T-cell (primary cell): ENCODE measurements at places on chromosomes 16 and 17.

DNA sequence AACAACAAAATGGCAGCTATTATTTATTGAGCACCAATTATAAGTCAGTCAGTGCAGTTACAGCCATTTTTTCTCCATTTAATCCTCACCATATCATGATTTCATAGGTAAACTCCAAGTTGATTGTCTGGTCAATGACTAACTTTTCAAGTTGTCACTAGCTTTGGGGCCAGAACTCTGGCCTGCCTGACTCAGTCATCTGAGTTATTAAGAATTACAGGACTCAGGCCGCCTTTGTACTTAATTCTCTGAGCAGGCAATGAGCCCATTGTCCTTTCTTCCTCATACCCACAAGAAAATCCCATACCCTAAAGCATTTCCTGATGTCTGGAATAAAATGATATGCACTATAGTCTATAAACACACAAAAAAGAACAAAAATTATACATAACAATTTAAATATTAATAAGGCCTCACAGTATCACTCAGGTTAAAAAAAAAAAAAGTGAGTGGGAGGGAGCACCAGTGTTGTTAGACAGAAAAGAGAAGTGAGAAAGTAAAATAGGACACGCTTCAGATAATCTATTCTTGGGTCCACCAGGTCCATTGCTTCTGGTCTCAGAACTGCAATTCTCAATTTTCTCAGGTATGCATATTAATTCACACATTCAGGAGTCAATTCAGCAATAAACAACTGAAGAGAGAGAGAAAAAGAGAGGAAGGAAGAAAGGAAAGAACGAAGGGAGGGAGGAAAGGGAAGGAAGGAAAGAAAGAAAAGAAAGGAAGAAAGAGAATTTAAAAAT is 70.2 kb downstream of the SPAG9 start:
- DNase-seq: no peak

- DNase-seq: no peak
These were observed 71.8 kb downstream of the LMF1 start for GRCh38 chr16:898761-899682.

- no peak for DNase-seq
These were observed 23.3 kb downstream of the FAM83G start for GRCh38 chr17:18981335-18981641.

DNA sequence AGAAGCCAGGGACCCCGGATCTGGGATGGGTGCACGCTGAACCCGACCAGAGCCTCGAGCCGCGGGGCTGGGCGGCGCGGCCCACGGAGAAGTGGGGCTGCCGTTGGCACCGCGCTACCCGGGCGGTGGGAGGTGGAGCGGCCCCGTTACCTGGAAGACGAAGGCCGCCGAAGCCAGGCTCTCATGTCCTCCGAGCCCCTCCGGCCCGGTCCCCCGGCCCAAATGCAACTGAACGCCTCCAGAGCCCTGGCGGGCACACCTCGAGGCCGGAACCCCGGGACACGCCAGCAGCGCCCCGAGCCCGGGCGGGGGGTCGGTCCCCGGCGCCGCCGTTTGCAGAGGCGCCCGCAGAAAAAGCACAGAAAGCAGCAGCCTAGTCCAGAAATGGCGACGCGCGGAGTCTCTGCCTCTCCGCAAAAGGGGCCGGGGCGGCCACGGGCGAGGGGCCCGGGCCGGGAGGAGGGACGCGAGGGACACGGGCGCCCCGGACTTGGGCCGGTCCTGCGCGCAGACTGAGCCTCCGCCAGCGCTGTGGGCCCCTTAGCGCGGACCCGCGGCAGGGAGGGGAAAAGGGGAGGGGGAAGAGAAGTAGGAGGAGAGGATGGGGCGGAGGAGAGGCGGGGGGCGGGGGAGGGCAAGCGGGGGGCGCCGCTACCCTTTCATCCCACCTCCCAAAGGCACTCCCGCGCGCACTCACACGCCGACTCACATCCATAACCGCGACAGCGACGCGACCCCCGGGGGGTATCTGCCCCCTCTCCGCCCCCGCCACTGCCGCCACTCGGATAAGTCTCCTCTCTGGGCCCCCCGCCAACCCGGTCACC is 1.4 kb downstream of the AXIN2 start:
- no peak for DNase-seq

DNA sequence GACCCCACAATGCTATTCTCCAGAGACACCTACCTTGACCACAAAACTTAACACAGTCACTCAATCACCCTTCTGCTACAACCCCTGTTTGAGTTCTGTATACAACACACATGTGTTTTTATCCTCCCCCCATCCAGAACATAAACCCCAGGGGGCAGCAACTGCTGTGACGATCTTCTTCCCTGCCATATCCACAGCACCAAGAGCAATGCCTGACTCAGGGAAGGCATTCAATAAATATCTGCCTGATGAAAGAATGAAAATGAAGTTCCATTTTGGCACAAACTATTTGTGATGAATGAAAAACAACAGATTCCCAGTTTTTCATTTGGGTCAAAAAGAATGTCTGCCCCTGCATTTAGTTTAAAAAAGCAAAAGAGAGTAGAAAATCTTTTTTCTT is 27.0 kb downstream of the ASIC2 start:
- DNase-seq: no peak

DNA sequence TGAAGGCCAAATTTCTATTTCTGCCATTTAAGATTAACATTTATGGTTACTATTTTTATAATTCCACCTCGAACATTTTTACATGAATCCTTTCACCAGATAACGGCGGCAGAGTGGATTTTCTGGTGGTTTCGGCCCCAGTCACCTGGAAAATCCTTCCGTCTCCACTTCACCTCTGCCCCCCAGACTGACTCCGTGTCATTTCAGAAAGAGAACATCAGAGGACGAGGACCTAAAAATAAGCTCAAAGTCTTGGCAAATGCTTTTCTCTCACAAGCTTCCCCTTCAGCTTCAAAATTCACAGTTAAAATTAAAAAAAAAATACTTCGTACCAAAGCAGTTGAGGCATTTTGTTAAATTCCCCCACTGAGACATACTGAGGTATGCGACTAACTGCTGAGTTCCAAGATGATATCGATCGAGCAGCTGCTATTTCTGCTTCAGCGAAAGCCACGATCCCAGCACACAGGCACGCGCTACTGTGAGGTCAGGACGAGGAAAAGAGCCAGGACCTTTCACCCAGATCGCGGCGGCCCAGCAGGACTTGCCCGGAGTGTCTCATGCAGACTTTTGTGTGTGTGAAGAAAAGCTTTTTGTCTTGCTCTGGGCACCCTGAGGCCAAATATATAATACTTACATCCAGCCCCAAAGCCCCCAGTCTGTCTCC is 36.8 kb downstream of the ASPA start:
- no peak for DNase-seq

DNA sequence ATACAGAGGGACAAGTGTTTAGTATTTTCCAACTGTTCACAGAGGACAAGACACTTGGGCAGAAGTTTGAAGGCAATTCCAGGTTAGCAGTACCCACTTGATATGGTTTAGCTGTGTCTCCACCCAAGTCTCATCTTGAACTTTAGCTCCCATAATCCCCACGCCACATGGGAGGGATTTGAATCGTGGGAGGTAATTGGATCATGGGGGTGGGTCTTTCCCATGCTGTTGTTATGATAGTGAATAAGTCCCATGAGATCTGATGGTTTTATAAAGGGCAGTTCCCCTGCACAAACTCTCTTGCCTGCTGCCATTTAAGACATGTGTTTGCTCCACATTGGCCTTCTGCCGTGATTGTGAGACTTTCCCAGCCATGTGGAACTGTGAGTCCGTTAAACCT is 668.9 kb downstream of the MAF start:
- DNase-seq: no peak

DNA sequence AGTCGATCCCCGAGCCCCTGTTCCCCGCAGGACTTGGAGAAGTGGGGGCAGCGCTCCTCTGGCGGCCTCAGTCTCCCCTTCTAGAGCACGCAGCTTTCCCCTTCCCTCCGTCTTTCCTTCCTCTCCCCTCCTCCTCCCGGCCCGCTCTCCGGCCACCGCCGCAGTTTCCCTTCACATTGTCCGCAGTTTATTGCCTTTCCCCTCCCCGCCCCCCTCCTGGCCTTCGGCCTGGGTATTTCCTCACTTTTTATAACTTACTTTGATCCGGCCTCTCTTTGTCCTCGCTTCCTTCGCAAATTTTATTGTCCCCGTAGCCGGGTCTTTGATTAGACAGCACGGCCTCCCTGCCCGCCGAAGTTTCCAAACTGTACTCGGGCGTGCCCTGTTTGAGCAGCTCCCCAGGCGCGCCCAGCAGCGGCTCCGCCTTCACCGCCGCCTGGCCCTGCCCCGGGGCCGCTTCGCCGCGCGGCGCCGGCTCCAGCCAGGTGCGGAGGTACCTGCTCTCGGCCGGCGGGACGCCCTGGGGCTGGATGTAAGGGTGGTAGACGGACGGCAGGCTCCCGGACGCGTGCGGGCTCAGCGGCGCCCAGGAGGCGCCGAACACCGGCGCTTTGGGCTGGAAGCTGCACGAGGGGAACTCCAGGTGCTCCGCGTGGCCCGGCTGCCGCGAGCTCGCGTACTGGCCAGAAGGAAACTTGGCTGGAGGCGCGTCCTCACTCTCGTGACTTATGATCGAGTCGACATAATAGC is 488 bp downstream of the HOXB9 start:
- no peak for DNase-seq

DNA sequence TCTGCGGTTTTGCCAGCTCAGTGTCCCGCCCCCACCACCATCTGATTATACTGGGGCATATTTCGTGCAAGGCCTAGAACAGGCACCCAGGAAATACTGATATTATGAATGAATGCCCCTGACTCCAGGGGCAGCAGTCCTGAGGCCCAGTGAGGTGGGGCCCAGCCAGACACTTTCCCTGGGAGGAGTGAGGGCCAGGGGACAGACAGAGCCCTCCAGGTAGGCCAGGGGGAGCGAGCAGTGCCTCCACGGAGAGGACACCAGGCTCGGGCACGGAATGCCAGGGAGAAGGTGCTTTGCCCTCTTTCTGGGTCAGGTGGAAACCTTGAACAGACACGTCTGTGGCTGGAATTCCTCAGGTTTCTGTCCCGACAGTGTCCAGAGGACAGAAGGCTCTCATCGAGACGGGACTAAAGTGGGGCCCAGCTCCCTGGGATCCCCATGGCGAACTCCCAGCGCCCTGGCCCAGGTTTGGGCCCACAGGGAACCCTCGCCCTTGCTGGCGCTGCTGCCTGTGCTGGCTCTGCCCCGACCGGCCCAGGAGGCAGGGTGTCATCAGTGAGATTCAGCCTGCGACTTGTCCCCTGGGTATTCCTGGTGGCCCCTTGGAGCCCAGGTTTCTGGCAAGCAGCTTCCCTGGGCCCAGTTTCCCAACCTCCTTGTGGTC is 4.3 kb downstream of the KATNB1 start:
- no peak for DNase-seq

DNA sequence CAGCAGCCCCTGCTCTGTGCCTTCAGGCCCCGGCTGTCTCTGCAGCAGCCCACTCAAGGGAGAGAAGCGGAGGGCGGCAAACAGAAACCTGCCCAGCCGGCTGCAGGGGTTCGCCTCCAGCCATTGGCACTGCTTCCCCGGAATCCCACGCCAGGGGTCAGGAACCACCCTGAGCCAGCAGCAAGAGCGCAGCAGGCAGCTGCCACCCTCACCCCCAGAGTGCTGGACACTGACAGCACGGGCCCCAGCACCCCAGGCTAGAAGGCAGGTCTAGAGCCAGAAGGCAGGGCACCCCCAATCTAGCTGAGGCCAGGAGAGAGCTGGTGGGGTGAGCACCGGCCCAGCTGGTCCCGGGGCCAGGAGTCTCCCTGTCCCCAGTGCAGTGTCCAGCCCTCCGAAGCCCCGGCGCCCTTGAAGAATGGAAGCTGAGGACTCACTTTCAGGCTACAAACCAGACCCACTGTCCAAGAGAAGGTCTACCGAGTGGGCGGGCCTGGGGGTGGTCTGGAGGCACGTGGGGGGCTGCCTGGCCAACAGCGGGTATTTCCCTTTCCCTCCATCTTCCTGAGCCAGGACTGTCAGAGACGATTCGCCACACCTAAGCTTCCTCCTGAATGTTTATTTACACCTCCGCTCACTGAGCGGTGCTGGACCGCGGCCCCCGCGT is 8.4 kb downstream of the UBALD2 start:
- no peak for DNase-seq

- no peak for DNase-seq
These were observed 43.5 kb downstream of the NT5M start for GRCh38 chr17:17346428-17347233.

GRCh38 chr16:55678161-55678821 is 22.5 kb downstream of the SLC6A2 start:
- DNase-seq: no peak

- DNase-seq: no peak
These were observed 4.1 kb upstream of the MRPL58 start for GRCh38 chr17:75008373-75008772.

DNA sequence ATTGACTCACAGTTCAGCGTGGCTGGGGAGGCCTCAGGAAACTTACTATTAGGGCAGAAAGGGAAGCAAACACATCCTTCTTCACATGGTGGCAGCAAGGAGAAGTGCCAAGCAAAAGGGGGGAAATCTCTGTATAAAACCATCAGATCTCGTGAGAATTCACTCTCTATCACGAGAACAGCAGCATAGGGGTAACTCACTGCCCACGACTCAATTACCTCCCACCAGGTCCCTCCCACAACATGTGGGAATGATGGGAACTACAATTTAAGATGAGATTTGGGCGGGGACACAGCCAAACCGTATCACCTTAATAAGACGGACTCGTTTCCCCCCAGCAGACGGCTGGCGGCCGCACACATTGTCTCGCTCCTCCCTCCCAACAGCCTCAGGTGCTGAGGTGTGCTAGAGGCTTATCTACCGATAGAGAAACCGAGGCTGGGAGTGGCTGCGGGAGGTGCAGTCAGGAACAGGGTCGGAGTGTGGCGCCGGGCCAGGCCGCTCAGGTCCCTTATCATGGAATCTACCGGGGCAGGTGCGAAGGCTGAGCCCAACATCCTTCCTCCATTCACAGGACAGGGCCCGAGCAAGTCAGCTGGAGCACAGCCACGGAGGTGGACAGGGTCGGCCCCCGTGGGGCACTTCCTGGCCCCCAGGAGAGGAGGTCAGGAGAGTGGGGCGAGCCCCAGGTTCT is 4.9 kb upstream of the ZG16B start:
- DNase-seq: no peak

DNA sequence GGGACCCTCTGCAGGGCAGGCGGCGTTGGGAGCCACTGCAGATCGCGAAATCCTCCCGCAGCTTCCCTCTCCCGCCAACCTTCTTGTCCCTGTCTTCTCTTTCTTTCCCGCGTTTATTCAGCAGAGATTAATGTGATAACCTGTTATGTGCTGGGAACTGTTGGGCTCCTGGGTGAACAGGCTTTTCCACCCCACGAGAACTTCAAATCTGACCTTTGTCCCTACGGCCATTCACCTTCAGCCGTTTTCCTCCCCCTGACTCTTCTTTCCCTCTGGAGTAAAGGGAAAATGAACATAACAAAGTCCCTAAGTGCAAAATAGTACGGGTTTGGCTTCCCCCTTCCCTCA is 15.2 kb upstream of the KPNA2 start:
- DNase-seq: peak; percentile 19

GRCh38 chr17:65020284-65020683 is 36.3 kb downstream of the GNA13 start:
- DNase-seq: no peak

DNA sequence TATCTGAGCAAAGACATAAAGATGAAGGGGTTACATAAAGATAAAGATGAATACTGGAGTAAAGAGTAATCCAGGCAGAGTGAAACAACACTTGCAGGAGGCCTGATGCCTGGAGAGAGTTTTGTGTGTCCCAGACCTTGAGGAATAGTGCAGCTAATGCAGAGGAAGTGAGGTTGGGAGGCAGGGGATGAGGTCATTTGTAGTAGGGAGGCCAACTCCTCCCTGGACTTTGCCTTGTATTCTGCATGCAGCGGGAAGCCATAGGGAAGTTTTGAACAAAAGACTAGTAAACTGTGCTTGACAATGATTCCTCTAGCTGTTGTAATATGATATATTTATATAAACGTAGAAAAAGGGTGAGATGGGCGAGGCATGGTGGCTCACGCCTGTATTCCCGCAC is 356.6 kb downstream of the KCNJ2 start:
- no peak for DNase-seq

- no peak for DNase-seq
These were observed 4.6 kb upstream of the RBFOX3 start for GRCh38 chr17:79615446-79615845.
